ENCODE measurements at places on chromosomes 16 and 17.
A peak's percentile ranks its signal among the peaks of the same experiment; 100 is the strongest.

GRCh38 chr16:56841233-56841632, 23.8 kb upstream of the SLC12A3 start:
- DNase-seq: no peak

- no peak for DNase-seq
Observed at GRCh38 chr16:11675561-11676511, 7.6 kb downstream of the SNN start.

DNA sequence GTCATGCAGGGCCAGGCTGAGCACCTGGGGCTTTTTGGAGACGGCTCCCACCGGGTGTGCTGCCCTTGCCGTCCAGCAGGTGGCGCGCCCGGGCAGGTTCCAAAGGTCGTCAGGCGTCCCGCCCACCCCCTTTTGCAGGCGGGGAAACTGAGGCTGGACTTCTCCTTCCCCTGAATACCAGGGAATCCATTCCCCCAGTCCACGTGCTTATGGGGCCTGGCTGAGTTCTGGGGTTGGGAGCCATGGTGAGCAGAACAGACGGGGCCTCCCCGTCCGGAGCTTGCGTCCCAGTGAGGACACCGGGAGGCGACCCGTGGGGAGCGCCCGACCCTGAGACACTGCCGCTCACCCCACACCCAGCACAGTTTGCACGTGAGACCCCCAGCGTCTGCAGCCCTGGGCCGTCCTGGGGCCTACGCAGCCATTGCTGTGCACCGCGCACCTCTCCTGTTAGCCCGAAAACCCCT, 51.8 kb upstream of the JPH3 start:
- DNase-seq: peak; percentile 44

GRCh38 chr17:27577884-27578717, 52.9 kb upstream of the LGALS9 start:
- DNase-seq: peak; percentile 84

- DNase-seq: no peak
Observed at GRCh38 chr16:86365513-86366273, 144.6 kb upstream of the FOXF1 start.

DNA sequence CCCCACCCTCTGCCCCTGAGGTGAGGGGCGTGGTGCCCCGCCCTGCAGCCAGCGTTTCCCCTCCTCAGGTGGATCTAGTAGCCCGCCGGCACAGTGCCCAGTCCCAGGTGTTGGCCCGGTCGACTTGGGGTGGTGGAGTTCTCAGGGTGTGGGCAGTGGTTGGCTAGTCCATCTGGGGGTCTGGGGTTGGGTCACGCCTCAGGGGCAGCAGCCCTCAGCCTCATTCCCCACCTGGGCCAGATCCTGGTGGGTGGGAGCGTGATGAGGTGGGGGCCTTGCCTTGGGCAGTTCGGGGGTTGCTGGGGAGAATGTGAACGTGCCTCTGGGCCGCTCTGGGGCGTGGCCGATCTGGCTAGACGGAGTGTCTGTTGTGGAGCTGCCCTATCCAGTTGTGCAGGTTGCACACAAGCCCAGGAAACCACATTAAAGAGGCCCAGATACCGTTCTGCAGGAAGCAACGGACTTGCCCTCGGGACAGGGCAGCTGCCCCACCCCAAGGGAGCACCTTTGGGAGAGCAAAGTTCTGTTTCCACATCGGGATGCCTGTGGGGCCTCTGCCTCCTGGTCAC, 32.0 kb downstream of the GSE1 start:
- no peak for DNase-seq

GRCh38 chr16:17304106-17304490, 166.7 kb downstream of the XYLT1 start:
- no peak for DNase-seq

GRCh38 chr17:73401911-73402310, 90.1 kb upstream of the CDC42EP4 start:
- DNase-seq: no peak

DNA sequence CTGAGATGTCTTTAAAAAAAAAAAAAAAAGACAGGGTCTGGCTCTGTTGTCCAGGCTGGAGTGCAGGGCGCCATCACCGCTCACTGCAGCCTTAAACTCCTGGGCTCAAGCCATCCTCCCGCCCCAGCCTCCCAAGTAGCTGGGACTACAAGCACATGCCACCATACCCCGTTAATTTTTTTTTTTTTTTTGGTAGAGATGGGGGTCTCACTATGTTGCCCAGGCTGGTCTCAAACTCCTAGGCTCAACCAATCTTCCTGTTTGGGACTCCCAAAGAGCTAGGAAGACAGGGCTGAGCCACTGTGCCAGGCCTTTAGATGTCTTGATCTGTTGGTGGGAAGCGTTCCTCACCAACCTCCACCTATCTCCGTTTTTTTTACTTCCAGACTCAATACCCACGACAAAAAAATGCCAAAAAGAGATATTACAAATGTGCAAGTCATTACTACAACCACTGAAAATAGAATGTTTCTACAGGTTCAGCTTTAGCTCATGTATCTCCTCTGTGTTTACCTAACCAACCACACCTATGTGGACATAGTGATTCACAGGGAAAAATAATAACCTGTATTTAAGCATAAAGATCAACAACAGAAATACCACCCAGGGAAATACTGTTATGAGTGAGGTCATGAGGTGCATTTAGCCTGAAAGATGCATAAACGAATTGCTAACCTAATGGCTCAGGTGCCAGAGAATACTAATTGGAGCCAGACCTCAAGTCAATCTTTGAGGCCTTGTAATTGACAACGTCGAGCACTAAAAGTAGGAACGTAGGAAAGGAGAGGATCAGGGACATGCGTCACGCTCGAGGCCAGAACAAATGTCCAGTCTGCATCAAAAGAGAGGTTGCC, 22.6 kb downstream of the NACA2 start:
- DNase-seq: no peak

DNA sequence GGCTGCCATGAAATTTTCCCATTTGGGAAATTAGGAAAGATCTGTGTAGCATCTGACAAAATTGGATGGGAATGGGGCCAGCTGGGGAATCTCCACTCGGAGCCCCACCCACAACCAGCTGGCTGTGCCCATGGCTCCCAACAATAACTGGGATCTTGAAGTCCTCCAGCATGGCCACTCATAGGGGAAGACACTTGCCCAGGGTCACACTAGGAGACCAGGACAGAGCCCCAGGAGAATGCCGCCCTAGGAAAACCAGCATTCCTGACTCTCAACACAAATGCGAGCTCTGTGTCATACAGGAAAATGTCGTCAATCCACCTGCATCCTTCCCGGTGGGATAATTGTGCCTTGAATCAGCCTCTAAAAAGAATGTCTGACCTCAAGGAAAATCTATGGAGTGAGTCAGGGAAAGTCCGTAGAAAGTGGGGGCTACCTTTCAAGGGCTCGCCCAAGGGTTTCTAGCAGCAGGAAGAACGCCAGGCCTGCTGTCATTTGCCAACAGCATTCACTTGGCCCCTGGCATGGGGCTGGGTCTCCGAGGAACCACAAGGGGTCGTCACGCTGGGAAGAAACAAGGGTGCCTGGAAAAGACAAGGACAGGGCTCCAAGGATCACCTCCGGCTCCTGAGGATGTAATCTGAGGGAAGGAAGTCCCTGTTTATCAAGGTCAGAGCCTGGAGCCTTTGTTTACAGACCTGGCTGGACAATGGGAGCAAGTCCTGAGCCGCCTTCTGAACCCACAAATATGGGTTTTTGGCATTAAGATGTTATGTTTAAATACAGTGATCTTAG, 15.9 kb downstream of the CDH5 start:
- DNase-seq: no peak

DNA sequence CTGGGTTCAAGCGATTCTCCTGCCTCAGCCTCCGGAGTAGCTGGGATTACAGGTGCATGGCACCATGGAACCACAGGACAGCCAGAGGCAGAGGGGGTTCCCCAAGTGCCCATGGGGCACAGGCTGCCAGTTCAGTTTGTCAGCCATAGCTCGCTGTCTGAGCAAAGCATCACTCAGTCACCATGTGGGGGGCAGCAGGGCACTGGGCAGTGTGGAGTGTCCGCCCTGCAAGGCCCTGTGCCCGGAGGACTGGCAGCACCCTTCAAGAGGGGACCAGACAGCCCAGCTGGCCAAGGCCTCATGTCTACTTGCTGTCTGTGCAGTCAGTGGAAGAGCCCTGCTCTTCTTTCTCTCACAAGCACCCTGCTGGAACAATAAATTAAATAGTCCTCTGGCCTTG, 6.4 kb downstream of the ALYREF start:
- DNase-seq: no peak

GRCh38 chr17:14048169-14048568, 21.1 kb upstream of the COX10 start:
- DNase-seq: no peak

DNA sequence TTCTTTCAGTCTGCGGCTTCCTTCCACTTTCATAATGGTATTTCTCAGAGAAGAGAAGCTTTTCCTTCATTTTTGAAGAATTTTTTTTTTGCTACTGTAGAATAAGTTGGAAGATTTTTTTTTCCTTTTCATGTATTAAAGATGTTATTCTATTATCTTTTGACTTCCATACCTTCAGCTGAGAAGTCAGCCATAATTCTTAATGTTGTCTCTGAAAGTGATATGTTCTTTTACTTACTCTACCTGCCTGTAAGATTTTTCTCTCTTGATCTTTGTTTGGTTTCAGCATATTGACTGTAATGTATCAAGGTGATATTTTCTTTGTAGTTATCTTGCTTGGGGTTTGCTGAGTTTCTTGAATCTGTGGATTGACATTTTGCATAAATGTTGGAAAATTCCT, 143.5 kb upstream of the TOX3 start:
- DNase-seq: no peak

- no peak for DNase-seq
Observed at GRCh38 chr17:29031488-29031887, 11.5 kb upstream of the PIPOX start.

- no peak for DNase-seq
Observed at GRCh38 chr16:90053902-90054500, 23.1 kb downstream of the PRDM7 start.

GRCh38 chr17:726271-726919, 6.0 kb upstream of the TLCD3A start:
- no peak for DNase-seq

GRCh38 chr17:13792314-13792713, 190.6 kb upstream of the HS3ST3A1 start:
- DNase-seq: no peak

GRCh38 chr17:7883781-7884386, 4.7 kb upstream of the CHD3 start:
- no peak for DNase-seq

GRCh38 chr16:78175287-78175686, 75.8 kb downstream of the WWOX start:
- no peak for DNase-seq

DNA sequence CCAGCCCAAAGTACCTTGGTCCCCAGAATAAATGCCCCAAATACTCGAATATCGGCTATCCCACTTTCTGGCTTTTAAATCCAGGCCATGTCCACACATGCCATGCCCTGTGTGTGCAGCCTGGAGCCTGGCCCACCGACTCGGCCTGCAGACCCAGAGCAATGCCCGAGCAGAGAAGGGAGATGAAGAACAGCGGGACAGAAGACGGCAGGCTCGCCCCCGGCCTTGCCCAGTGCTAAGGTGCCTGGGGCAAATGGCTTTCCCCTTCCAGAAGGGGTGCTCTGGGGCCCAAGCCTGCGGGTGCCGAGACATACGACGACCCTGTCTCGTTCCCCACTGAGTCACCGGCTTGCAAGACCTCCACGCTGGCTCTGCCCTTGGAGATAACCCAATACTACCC, 8.0 kb downstream of the CLUH start:
- no peak for DNase-seq

DNA sequence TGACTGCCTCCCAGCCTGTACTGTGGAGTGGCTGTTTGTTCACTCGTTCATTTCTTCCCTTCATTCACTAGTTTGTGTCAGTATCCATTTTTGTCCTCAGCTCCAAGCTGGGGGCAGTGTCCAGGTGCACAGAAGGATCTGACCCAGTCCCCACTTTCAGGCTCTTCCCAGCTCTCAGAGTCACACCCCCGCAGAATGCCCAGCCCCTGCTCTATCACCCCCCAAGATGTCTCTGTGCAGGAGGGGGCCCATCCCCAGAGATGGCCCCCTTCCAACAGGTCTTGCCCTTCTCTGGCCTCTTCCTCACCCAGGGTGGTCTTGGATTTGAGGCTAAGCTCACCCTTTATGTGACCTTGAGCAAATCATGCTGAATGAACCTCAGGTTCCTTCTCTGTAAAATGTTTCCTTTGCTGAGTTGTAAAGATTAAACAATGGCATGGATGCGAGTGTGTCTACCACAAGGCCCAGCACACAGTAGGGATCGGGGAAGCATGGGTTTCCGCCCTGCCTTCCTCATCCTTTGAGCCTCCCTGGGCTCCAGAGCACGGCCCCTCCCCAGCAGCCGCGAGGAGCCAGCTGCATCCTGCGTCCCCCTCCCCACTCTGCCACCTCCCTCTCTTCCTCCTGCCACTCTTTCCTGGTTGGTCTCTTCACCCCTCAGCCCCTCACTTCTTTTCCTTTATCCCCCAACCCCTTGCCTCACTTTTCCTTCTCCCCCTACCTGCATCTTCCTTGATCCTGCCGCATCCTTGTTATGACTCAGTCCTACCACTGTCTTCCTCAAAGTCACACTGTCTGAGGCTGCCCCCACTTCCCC, 2.8 kb downstream of the FBXL19 start:
- no peak for DNase-seq

DNA sequence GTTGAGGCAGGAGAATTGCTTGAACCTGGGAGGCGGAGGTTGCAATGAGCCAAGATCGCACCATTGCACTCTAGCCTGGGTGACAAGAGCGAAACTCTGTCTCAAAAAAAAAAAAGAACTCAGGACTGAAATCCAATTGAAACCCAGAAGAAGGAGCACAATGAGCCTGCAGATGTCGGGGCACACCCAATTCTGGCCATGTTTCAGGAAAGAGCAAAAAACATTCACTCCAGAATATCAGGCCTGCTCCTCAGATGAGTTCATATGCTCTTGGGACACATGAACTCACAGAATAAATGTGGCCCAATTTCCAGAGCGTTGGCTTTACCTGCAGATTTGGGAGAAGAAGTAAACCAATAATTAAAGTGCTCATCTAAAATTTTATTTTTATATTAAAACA, 3.0 kb upstream of the CMTM2 start:
- no peak for DNase-seq

DNA sequence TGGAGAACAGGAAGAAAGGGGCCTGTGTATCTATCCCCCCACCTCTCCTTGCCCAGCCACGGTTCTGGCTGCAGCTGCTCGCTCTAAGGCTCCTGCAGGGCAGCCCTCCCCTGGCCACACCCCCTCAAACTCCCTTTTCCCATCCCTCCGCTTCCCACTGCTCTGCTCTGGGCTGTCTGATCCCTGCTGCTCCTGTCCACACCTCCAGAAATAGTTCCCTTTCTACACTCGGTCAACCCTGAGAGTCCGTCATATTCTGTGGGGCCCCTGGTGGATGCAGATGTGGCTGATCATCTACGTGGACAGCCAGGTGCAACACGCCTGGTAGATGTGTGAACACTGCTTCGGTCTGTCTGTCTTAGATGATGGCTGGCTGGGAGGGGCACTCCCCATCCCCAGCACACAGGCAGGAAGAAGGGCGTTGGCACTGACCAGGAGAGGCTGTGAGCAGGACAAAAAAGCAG, 19.3 kb upstream of the KRT19 start:
- DNase-seq: no peak
